Cerebellum (tissue), 4 donors: ENCODE measurements at places on chromosomes 12 and 14. TPM values are rescaled to one million over a fixed set of nuclear protein-coding genes. Genes with fewer than 3 reads are reported as not detected.

DNA sequence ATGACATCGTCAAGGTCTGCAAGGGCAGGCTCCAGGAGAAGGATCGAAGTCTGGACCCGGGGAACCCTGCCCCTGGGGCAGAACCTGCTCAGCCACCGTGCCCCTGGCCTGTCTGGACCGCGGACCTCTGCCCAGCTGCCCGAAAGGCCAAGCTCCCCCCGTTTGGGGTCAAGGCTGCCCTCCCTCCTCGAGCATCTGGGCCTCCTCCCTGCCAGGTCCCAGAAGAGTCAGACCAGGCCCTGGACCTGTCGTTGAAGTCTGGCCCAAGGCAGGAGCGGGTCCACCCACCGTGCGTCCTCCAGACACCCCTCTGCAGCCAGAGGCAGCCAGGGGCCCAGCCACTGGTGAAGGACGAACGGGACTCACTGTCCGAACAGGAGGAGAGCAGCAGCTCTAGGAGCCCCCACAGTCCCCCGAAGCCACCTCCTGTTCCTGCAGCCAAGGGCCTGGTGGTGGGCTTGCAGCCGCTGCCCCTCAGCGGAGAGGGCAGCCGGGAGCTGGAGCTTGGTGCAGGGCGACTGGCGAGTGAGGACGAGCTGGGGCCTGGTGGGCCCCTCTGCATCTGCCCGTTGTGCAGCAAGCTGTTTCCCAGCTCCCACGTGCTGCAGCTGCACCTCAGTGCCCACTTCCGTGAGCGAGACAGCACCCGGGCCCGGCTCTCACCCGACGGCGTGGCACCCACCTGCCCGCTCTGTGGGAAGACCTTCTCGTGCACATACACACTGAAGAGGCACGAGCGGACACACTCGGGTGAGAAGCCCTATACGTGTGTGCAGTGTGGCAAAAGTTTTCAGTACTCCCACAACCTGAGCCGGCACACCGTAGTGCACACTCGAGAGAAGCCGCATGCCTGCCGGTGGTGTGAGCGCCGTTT lies 856 bp downstream of the ZBTB42 start:
- no peak for DNase-seq

GRCh38 chr14:53032838-53033390 lies 82.1 kb upstream of the FERMT2 start:
- no peak for DNase-seq

DNA sequence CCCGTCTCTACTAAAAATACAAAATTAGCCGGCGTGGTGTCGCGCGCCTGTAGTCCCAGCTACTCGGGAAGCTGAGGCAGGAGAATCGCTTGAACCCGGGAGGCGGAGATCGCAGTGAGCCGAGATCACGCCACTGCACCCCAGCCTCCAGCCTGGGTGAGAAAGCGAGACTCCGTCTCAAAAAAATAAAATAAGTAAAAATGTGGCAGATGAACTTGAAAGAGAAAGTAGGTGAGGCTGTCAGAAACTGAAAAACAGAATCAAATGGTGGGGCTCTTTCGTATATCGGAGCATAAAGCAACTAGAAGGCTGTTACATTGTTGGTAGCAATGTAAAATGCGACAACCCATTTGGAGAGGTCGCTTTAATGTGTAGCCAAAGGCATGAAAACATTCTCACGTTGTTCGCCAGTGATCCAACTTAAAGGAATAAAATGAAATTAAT lies 767 bp upstream of the CCNT1 start:
- peak; percentile 13 for DNase-seq

DNA sequence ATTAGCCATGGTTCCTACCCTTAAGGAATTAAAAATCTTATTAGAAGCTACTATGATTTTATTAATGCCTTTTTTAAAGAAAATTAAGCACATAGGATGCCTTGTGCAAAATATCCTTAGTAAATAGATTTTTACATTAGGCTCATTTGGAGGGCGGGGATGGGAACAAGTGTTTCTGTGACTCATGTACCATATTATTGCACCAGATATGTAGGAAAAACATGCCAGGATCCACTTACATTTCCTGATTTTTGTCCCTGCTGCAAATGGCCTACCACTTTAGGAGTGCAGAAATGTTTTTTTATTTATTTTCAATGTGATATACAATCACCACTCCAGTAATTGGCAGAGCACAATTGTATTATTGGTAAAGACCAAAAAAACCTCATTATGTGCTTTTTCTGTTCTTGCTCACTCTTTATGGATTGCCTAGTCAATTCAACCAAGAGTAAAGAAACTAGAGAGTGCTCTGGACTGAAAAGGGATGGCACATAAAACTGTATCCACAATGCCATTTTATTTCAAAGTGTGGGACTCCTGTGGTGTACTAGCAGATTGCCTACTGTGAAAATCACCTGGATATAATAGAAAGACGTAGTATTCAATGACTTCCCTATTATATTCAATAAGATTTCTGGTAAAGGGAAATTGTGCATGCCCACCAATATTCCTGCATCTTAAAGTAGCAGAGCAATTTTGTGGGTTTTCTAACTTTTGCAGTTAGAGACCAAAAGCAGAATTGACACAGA lies 86.9 kb downstream of the ANO6 start:
- no peak for DNase-seq

DNA sequence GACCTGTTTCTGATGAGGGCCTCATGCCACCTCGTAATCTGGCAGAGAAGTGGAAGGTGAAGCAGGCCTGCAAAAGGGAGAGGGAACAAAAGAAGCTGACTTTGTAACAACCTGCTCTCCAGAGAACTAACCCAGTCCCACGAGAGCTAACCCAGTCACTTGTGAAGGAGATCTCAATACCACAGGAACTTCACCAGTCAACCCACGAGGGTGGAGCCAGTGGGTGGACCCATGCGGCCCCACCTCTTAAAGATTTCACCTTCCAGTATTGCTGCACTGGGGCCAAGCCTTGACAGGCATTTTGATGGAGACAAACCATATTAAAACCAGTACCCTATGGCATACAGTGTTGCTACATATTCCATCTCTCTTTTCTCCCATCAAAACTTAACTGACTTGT lies 55.1 kb downstream of the SERPINA10 start:
- DNase-seq, result no peak

GRCh38 chr14:38745861-38746260 lies 357.2 kb downstream of the SEC23A start:
- no peak for DNase-seq

DNA sequence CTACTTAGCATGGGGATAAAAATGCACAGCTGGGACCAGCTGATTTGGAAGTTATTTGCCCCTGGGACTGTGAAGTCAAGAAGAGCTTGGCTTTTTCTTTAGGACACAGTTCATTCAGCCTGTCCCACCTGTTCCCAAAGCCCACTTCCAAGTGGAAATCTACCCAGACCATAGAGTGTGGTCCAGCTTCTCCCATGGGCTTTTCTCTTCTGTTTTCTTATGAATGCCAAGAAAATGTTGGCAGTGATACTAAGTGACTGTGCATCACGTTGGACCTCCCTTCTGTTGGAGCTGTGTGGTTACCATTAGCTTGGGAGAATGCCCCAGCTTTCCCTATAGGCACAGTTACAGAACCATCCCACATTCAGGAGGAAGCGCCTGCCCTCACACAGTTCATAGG lies 89.4 kb downstream of the NT5DC3 start:
- DNase-seq, result no peak

DNA sequence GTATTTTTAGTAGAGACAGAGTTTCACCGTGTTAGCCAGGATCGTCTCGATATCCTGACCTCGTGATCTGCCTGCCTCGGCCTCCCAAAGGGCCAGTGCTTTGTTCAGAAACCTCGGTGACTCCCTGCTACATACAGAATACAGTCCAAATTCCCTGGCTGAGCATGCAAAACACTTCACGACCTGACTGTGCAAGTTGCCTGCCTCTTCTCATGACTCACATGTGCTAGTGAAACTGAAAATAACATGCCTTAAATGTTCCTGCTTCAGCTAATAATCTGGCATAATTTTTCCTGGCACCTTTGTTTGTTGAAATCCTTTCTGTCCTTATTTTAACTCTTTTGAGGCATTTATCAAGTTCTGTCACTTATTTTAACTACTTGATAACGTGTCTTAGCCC lies 8.2 kb downstream of the DMAC2L start:
- no peak for DNase-seq

The TMEM63C gene
- total RNA-seq, result 16.9 TPM

The PPP1R13B gene
- total RNA-seq, result 15.6 TPM

The DPY19L2 gene
- 43.7 TPM for total RNA-seq

DNA sequence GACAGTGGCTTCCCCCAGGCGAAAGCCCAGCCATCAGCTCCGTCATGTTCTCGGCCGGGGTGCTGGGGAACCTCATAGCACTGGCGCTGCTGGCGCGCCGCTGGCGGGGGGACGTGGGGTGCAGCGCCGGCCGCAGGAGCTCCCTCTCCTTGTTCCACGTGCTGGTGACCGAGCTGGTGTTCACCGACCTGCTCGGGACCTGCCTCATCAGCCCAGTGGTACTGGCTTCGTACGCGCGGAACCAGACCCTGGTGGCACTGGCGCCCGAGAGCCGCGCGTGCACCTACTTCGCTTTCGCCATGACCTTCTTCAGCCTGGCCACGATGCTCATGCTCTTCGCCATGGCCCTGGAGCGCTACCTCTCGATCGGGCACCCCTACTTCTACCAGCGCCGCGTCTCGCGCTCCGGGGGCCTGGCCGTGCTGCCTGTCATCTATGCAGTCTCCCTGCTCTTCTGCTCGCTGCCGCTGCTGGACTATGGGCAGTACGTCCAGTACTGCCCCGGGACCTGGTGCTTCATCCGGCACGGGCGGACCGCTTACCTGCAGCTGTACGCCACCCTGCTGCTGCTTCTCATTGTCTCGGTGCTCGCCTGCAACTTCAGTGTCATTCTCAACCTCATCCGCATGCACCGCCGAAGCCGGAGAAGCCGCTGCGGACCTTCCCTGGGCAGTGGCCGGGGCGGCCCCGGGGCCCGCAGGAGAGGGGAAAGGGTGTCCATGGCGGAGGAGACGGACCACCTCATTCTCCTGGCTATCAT lies 663 bp downstream of the PTGER2 start:
- no peak for DNase-seq

GRCh38 chr14:83379436-83379835 lies 1845.8 kb upstream of the SEL1L start:
- DNase-seq, result no peak

- no peak for DNase-seq
These were observed 18.8 kb downstream of the RPH3A start for GRCh38 chr12:112810235-112810917.
